ENCODE measurements at places on chromosomes 7 and 10.

GRCh38 chr7:144545330-144545729 is 141.8 kb upstream of the NOBOX start:
- DNase-seq, result no peak

DNA sequence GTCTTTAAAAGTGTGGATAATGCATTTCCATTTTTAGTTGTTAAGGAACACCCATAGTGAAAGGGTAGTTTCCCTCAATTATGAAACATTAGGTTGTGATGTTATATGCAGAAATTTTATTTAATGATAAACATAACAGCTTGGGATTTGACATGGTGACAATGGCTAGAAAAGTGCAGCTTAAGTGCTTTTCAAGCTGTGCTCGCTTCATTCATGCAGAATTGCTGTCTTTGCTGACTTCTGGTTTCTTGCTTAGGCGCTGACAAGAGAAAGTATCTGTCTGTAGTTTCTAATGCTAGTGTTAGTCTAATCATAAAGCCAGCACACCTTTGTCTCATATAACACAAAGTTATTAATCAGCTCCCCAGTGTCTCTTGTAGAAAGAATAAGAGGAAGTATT is 170.0 kb downstream of the ARL5B start:
- DNase-seq, result no peak

DNA sequence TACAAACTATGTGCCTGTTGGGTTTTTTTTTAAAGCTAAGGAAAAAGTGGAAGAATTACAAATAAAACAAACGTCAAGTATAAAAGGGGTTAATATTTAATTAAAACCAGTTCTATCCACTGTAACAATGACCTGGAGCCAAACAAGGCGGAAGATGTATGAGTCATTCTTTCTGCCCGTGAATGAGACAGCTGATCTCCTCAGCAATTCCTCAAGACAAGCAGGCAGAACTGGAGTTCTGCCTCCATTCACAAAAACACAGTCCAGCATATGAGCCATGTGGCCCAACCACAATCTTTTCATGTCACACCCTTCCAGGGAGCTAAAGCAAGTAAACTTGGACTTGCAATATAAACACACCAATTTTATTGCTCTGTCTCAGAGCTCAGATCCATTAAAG is 8.4 kb downstream of the ETV1 start:
- DNase-seq, result no peak

DNA sequence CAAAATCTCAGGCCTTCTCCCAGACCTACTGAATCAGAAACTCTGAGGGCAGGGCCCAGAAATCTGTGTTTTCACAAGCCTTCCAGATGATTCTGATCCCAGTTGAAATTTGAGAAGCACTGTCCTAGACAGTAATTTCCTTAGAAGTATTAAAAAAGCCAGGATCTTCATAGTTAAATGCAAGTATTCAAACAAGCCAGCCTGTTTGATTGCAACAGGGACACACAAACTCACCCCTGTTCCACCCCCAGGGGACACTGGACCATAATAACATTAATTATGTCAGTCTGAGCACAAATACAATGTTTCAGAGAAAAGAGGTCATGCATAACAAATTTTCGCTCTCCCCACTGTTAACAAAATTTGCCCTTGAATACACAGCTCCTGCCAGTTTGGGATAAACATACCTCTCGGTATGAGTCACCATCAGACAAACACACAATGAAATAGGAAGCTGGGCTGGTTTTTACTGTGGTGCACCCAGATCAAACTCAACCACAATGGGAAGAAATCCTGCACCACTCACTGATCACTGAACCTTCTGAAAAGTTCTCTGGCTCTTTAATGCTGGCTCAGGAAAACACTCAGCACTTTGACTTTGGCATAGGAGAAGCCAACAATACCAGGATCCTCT is 34.3 kb downstream of the ABLIM1 start:
- no peak for DNase-seq

GRCh38 chr10:88616250-88616977 is 29.9 kb downstream of the LIPJ start:
- no peak for DNase-seq

DNA sequence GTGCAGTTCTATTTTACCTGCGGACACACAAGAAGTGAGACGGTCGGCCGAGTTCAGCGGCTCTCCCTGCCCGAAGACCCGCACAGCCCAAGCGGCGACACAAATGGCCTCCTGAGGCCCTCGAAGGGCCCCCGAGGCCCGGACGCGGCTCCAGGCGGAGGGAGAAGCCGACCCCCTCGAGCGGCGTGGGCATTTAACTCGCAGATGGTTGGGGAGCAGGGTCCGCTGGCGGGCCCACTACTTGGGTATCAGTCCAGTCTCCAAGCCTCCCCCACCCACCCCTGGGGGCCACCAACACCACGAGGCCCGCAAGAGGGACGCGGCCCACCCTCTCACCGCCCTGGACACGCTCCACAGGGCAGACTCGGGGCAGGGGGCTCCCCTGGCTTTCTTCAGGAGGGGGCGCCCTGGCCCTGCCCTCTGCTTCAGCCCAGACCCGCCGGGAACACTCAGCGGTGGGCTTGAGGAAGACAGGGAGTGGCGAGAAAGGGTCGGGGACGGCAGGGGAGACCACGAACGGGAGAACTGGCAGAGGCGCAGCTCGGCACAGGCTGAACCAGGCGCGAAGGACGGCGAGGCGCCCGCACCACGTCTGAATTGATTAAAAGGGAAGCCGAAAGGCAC is 1.7 kb downstream of the IGF2BP3 start:
- no peak for DNase-seq

DNA sequence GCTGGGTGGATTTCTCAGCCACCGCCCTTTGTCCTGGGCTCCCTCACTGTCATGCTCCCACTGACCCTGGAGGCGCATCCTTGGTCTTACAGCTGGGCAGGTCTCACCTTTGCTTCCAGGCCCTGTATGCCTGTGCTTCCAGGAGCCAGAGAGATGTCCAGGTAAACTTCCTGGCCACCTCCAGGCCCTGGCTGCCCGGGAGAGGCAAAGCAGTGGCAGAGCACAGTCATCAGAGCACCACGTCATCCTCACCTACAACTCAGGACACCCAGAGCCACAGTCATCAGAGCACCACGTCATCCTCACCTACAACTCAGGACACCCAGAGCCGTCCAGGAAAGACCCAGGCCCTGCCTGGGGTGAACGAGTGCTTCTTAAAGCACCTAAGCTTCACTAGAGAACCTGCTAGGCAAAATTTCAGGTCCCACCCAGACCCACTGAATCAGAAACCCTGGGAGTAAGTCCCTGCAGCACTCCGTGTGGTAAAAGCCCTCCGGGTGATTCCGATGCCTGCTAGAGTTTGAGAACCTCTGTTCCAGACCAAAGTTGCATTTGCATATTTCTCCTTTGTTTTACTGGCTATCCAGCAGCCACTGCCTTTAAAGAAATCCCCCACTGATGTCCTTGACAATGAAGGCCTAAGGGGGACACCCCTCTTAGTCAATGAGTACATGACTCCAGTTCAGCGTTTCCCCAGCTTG is 62.3 kb downstream of the DLG5 start:
- no peak for DNase-seq

- no peak for DNase-seq
Measured at GRCh38 chr7:133977409-133978274, 149.5 kb upstream of the LRGUK start.

DNA sequence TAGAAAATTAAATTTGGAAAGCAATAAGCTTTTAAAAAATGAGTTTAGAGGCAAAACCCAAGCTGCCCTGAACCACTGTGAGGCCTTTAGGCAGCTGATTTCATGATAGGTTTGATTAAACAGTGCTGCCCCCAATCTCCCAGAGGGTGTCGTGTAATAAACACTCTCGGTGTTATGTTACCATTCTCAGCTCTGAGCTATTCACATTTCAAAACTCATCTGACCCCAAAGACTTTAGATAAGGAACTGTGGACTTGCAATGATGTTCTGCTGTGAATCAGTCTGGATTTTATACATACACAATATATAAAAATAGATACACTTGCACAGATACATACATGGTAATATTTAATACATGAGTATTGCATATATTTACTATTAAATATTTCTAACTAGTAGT is 120.4 kb downstream of the MALRD1 start:
- DNase-seq, result no peak

DNA sequence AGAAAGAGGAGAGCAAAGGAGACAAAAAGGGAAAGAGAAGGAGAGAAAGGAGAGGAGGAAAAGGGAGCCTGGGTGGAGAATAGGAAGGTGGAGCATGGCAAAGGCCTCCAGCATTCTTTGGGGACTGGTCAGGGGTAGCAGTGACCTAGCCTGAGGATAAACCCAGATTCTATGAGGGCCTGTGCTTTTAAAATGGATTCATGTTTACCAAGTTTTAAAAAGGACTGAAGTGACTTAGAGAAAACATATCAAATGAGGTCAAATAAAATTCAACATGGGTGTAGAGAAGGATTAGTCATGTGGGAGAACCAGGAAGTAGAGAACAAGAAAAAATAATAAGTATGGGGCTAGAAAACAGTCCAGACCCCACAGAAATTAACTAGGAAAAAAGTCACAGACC is 20.7 kb downstream of the CREB3L2 start:
- DNase-seq, result no peak

- no peak for DNase-seq
Measured at GRCh38 chr10:35523670-35524225, 81.4 kb upstream of the GJD4 start.

DNA sequence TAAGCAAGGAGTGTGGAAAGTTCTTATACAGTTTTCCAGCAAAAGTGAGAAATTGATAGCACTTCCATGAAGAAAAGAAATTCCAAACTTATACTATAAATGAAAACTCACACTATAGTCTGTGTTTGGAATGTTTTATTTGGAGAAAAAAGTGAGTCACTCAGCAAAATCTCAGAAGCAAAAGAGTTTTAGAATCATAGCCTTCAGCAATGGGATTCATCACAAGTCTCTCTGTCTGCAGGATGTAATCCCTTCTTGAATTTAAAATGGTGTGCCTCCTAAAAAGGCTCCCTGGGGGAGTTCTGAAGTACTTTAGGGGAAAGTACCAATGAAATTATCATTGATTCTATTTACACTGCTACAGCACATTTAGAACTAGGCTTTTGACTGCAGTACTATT is 756.4 kb downstream of the XPNPEP1 start:
- DNase-seq, result no peak

GRCh38 chr7:142896151-142896550 is 10.6 kb upstream of the TRPV6 start:
- DNase-seq, result no peak

GRCh38 chr7:90858546-90858945 is 262.4 kb downstream of the CDK14 start:
- DNase-seq, result no peak

GRCh38 chr7:102077081-102077480 is 209.6 kb upstream of the SH2B2 start:
- no peak for DNase-seq

DNA sequence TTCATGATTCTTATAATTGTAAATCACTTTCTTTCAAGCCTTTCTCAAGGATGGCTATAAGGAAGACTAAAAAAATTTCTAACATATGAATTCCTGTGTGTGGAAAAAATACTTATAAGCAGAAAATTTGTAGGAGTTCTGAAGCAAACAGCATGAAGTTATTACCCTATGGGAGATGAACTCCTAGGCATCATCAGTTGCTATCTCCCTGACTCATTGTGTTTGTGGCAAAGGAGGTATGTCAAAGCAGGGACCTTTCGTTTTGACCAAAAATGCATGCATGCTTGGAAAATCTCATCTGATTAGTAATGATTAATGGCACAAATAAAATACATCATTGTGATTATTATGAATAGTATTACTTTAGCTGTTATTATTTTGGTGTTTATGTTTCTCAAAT is 59.4 kb downstream of the CALCR start:
- no peak for DNase-seq

- DNase-seq, result no peak
Measured at GRCh38 chr7:130096243-130096827, 26.0 kb downstream of the KLHDC10 start.

GRCh38 chr7:30253796-30254165 is 30.6 kb upstream of the ZNRF2 start:
- DNase-seq, result no peak

GRCh38 chr10:43352951-43353350 is 18.5 kb upstream of the FXYD4 start:
- no peak for DNase-seq

DNA sequence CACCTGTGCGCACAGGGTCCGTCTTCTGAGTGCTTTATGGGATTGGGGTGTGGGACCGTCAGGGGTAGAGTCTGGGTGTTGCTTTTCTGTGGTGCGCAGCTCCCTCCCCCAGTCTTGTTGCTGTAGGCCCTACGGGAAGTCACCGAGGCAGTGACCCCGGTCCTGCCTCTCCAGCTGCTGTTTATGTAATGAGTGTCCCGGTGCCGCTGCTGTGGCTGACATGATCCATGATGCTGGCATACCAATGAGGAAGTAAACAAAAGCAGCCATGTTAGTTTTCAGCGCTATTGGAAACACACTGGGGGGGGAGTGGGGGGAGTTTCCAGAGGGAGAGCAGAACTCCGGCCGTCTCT is 1.1 kb downstream of the TRIM8 start:
- DNase-seq, result no peak

DNA sequence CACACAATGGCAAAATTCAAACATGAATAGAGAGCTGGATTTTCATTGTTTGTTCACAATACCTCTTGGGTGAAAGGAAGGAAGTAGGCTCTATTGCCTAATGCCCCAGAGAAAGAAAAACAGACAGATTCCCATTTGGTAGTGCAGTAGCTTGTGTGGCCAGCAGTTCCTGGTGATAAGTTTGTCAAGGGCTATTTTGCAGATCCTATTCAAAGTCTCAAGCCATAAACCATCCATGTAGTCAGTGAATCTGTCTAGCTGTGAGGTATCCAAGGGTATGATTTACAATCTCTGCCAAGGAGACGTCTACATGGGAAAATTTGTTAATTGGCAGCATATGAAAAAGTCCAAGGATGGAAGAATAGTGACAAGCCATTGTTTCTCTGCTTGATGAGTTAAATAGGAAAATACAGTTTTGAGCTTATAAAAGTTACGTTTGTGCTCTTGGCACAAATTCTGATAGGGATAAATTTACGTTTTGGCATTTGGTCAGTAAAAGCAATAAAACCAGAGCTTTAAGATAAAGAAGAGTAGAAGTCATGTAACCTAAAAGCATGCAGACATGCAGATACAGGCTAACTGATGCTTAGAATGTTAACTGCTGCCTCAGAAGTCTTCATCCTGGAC is 269.1 kb downstream of the GATA3 start:
- DNase-seq, result no peak

GRCh38 chr7:33233659-33234058 is 104.3 kb downstream of the BBS9 start:
- DNase-seq, result no peak

GRCh38 chr10:62511238-62511637 is 137.1 kb downstream of the ZNF365 start:
- DNase-seq, result no peak
